ENCODE measurements at places on chromosomes 5 and 9. TPM values are rescaled to one million over a fixed set of nuclear protein-coding genes. Genes with fewer than 3 reads are reported as not detected.

DNA sequence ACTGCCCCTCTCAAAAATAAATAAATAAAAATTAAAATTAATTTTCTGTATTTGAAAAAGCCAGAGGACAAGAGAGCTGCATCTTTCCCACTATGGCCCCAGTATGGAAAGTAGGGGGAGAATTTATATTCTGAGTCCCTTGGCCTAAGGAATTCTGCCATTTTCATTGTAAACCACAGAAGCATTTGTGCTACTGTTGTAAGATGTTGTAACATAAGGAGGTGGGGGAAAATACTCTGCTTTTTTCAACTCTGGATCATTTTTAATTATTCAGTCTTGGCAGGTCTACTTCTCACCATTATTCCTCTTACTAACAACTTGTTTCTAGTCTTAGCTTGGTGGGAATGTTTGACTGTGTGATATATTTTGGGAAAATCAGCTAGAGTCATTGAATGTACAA, 52.3 kb upstream of the APC start:
- no peaks in the 10 kb centered on the region for H3K36me3 ChIP-seq
- no peaks in the 10 kb centered on the region for H3K27me3 ChIP-seq
- peaks cover 34% of the 10 kb centered on the region for H3K4me1 ChIP-seq
- H3K4me3 ChIP-seq: no peak overlapping the region

The RNF180 gene
- total RNA-seq: 16.6 TPM

The DNAJC21 gene
- 42.5 TPM for total RNA-seq

The FREM1 gene
- total RNA-seq: 12.2 TPM

DNA sequence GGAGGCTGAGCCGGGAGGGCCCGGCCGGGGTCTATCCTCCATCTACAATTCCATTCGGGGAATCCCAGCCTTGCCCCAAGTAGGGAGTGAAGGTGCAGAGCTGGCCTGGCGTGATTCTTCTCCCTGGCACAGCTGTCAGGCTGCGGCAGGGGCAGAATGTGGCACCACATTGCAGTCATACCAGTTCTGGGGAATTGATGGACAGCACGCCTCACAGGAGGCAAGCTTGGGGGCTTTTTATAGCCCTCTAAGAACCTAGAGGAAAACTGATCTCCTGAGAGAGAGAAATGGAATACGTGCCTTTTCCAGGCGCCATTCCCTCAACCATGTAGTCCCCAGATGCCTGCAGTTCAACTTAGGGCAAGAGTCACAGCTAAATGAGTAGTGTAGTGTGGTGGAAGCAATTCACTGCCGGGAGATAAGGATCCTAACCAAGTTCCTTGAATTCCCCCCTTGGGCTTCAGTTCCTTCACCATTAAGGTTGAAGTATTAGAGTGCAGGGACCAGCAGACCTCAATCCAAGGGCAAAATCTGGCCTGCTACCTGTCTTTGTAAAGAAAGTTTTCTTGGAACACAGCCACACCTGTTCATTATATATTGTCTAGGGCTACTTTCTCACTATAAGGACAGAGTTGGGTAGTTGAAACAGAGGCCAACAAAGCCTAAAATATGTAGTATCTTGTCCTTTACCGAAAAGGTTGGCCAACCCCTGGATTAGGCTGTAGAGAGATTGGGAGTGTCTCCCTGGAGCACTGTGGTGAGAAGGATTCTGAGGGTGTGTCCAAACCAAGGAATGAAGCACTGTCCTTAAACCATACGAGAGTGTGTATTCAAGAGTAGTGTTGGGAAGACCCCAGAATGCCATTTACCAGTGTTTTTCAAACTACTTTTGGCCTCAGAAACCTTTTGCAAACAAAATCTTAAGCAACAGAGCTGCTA, 10.6 kb downstream of the AFAP1L1 start:
- H3K27ac ChIP-seq: no peak overlapping the region
- H3K36me3 ChIP-seq: no peaks in the 10 kb centered on the region
- H3K4me1 ChIP-seq: no peaks in the 10 kb centered on the region
- H3K4me3 ChIP-seq: no peak overlapping the region
- no peaks in the 10 kb centered on the region for H3K27me3 ChIP-seq
- no peak for DNase-seq

DNA sequence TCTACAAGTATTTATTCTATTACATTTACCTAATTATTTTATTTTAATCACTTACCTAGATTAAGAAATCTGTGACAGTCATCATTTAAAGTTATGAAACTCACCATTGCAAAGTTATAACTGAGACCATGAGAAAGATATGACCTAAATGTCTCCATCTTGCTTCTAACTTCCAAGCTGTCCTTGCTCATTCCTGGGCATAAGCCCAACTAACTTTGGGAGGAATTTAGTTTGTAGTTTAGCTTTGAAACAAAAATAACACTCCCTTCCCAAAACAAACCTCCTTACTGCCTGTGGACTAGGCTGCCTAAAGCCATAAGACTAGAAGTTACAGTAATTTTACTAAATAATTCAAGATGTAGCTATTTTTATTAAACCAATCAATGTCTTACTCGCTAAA, 195.6 kb upstream of the RAI14 start:
- H3K27ac ChIP-seq: no peak overlapping the region
- H3K27me3 ChIP-seq: no peaks in the 10 kb centered on the region
- no peak for DNase-seq
- H3K36me3 ChIP-seq: no peaks in the 10 kb centered on the region

The TAF11L5 gene
- not detected for total RNA-seq

The TEX48 gene
- total RNA-seq: not detected

DNA sequence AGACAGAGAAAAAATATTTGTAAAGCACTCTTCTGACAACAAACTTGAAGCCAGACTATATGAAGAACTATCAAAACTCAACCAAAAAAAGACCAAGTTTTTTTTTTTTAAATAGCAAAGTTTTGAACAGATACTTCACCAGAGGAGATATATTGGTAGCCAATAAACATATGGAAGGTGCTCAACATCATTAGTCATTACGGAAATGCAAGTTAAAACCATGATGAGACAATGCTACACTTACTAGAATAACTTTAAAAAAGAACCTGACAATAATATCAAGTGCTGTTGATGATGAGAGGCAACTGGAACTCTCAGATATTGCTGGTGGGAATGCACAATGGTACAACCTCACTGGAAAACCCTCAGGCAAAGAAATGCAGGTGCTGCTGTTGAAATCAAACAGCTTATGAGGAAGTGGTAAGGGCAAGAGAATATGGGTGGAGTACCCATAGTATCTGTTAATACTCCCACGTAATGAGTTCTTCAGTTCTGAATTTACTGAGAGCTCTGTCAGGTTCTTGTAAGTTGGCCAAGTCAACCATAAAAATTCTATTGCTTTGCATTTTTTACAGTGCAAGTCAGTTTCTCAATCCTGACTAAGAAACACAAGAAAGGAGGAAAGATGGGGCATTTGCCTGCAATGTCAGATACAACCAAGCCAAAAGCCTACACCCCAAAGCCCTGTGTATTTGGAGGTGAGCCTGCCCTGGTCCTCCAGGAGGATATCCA, 87.3 kb upstream of the GNAQ start:
- no peak overlapping the region for H3K4me3 ChIP-seq
- no peak for DNase-seq
- no peaks in the 10 kb centered on the region for H3K4me1 ChIP-seq
- no peaks in the 10 kb centered on the region for H3K27me3 ChIP-seq

The PCDHGA10 gene
- 6.1 TPM for total RNA-seq

The ADCY2 gene
- total RNA-seq: 5.7 TPM

The IFNK gene
- not detected for total RNA-seq

- no peak overlapping the region for H3K27ac ChIP-seq
- H3K4me3 ChIP-seq: no peak overlapping the region
- H3K27me3 ChIP-seq: no peaks in the 10 kb centered on the region
- DNase-seq: peak; percentile 19
- no peaks in the 10 kb centered on the region for H3K4me1 ChIP-seq
Measured at GRCh38 chr5:6342689-6343315, 35.5 kb downstream of the MED10 start.

- no peaks in the 10 kb centered on the region for H3K4me1 ChIP-seq
- H3K4me3 ChIP-seq: no peak overlapping the region
- H3K27ac ChIP-seq: no peak overlapping the region
- H3K27me3 ChIP-seq: no peaks in the 10 kb centered on the region
- no peak for DNase-seq
- no peaks in the 10 kb centered on the region for H3K36me3 ChIP-seq
Measured at GRCh38 chr5:64451551-64451950, 54.3 kb upstream of the RGS7BP start.

- H3K4me1 ChIP-seq: no peaks in the 10 kb centered on the region
- H3K27me3 ChIP-seq: no peaks in the 10 kb centered on the region
- H3K27ac ChIP-seq: no peak overlapping the region
Measured at GRCh38 chr9:86274821-86275643, 7.3 kb downstream of the ISCA1 start.

The CTNNAL1 gene
- 36.4 TPM for total RNA-seq

The TXNDC8 gene
- total RNA-seq: not detected

- peaks cover 12% of the 10 kb centered on the region for H3K36me3 ChIP-seq
- no peak overlapping the region for H3K4me3 ChIP-seq
- H3K27me3 ChIP-seq: no peaks in the 10 kb centered on the region
- no peak overlapping the region for H3K27ac ChIP-seq
Measured at GRCh38 chr9:5144217-5144616, 41.2 kb downstream of the INSL6 start.

The RAB24 gene
- 22.3 TPM for total RNA-seq

GRCh38 chr9:33364127-33364526, 38.2 kb downstream of the AQP7 start:
- H3K27me3 ChIP-seq: no peaks in the 10 kb centered on the region
- DNase-seq: no peak
- no peak overlapping the region for H3K27ac ChIP-seq
- H3K36me3 ChIP-seq: peaks cover 39% of the 10 kb centered on the region
- H3K4me3 ChIP-seq: no peak overlapping the region

GRCh38 chr5:74623006-74623611, 17.4 kb downstream of the ENC1 start:
- H3K27me3 ChIP-seq: no peaks in the 10 kb centered on the region
- no peaks in the 10 kb centered on the region for H3K36me3 ChIP-seq
- no peaks in the 10 kb centered on the region for H3K4me1 ChIP-seq
- DNase-seq: no peak

GRCh38 chr9:95067897-95068296, 249.6 kb downstream of the FANCC start:
- DNase-seq: no peak
- H3K27ac ChIP-seq: peak overlapping the region; percentile 99
- peaks cover 2% of the 10 kb centered on the region for H3K36me3 ChIP-seq

GRCh38 chr5:56247592-56247991, 14.5 kb upstream of the ANKRD55 start:
- no peak for DNase-seq
- no peaks in the 10 kb centered on the region for H3K36me3 ChIP-seq
- no peaks in the 10 kb centered on the region for H3K27me3 ChIP-seq

The GRXCR2 gene
- not detected for total RNA-seq

DNA sequence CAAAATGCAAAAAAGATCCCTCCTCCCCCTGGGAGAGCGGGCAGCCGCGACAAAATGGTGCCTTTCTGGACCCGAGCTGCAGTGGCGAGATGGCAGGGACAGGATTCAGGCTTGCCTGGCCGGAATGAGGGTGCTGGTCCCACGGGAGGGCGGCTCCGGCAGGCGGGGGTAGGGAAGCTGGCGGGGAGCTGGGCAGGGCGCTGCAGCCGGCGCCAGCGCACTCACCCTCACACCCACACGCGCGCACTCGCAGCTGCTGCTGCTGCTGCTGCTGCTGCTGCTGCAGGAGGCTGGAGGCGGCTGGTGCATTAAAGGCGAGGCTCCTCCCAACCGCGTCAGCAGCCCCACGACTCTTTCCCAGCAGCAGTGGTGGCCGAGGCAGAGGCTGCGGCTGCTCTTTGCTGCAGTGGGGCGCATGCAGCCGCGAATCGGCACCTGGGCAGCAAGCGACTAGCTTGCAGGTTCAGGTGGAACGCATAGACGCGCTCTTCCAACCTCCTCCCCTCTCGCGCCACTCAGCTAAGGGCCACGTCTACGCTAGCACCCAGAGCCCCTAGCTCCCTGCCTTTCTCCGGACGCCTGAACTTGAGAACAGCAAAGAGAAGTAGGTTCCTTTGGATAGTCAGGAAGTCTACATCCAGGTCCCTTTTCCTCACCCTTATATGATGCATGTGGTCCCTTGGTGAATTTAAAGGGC, at the start of gene PPP2R2B:
Gene PPP2R2B, minus strand, starts transcription at position 282 of the 697 bp plus-strand sequence.
- DNase-seq: peak; percentile 66
- H3K27me3 ChIP-seq: no peaks in the 10 kb centered on the region
- peak within 1 kb of the TSS; percentile 57 for H3K27ac ChIP-seq

The TAS2R1 gene
- not detected for total RNA-seq

The GRIA1 gene
- total RNA-seq: 1.5 TPM

DNA sequence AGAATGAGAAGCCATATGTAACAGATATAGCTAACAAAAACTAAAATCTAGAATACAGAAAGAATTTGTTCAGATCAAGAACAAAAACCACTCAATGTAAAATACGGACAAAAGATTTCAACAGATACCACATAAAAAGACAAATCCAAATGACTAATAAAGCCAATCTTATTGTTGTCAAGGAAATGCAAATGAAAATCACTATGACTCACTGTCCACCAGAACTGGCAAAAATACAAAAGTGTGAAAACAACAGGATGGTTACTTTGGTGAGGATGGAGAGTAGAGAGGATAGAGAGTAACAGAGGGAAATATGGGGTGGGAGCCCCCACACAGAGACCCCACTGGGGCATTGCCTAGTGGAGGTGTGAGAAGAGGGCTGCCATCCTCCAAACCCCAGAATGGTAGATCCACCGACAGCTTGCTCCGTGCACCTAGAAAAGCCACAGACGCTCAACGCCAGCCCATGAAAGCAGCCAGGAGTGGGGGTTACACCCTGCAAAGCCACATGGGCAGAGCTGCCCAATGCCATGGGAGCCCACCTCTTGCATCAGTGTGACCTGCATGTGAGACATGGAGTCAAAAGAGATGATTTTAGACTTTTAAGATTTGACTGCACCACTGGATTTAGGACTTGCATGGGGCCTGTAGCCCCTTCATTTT, 15.2 kb upstream of the RHOBTB3 start:
- peaks cover under 1% of the 10 kb centered on the region for H3K4me1 ChIP-seq
- H3K27me3 ChIP-seq: no peaks in the 10 kb centered on the region
- no peak overlapping the region for H3K27ac ChIP-seq
- no peak for DNase-seq

The WDR38 gene
- not detected for total RNA-seq

The PDE8B gene
- 2.9 TPM for total RNA-seq

The INSL6 gene
- total RNA-seq: not detected

GRCh38 chr5:112371067-112371466, 48.0 kb downstream of the EPB41L4A start:
- no peaks in the 10 kb centered on the region for H3K27me3 ChIP-seq
- no peak overlapping the region for H3K4me3 ChIP-seq
- no peak for DNase-seq
- no peak overlapping the region for H3K27ac ChIP-seq
- H3K36me3 ChIP-seq: no peaks in the 10 kb centered on the region

The PCDHB14 gene
- total RNA-seq: 6.3 TPM

DNA sequence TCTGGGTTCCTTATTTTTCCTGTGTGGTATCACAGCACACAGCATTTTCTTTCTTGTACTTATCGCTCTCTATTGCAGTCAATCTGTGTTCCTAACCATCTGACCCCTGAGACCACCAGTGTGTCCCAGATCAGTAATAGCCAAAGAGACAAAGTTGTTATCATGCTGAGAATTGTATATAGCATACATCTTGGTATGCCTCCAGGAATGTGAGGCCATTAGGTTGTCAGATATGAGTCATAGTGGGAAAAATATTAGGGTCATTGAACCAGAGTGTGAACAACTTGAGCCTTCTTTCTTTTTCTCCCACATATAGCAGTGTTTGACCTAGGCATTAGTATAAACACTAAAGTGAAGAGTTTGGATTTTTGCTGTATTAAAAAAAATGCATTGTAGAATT, 106.3 kb downstream of the NDUFAF2 start:
- no peaks in the 10 kb centered on the region for H3K27me3 ChIP-seq
- peaks cover 6% of the 10 kb centered on the region for H3K4me1 ChIP-seq
- H3K36me3 ChIP-seq: no peaks in the 10 kb centered on the region
- no peak overlapping the region for H3K27ac ChIP-seq
- DNase-seq: no peak

All from sigmoid colon (tissue), 7 donors.